Renal cortical epithelial cell (primary cell): ENCODE measurements at places on chromosomes 13 and 19. TPM values are rescaled to one million over a fixed set of nuclear protein-coding genes. Genes with fewer than 3 reads are reported as not detected.

DNA sequence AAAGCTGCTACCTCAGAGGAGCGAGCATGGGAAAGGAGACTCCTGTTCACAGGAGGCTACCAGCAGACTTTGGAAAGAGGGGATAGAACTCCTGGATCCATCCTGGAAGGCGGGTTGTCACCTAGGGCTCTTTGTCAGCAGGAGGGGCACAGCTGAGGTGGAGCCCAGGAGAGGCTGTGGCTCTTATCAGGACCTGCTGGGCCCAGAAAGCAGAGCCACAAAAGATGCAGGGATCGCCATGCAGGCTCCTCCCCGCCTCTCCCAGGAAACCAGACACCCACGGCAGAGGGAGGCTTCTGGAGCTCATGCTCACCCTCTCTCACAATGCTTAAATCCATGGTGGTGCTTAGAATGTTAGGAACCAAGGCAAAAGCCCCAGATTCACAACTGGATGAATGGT lies 994.2 kb downstream of the UQCRFS1 start:
- DNase-seq, result no peak

DNA sequence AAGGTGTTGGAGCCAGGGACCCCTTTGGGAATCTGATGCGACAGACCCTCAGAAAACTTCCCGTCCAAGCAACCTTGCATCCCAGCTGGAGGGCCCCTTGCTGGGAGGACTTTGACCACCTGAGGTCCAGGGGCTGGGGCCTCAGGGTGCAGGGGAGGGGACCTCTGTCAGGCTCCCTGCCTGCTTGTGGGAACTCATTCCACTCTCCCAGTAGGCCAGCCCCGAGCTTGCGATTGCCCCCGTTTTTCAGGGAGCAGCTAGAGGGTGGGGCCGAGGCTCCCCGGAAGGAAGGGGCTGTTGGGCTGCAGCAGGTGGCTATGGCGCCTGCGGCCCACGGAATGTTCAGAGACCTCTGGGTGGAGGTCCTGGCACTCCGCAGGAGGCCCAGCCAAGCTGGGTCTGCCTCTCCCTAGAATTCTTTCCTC lies 2.8 kb downstream of the GNA11 start:
- DNase-seq, result no peak

GRCh38 chr13:57569986-57570385 lies 61.6 kb upstream of the PCDH17 start:
- DNase-seq, result no peak

- peak; percentile 17 for DNase-seq
These were observed 184.4 kb downstream of the NALCN start for GRCh38 chr13:101231751-101232428.

- no peak for DNase-seq
These were observed 3.7 kb downstream of the LIN37 start for GRCh38 chr19:35751839-35752745.

- DNase-seq, result no peak
These were observed 95.5 kb downstream of the OXGR1 start for GRCh38 chr13:96898646-96899254.

GRCh38 chr13:106487129-106487528 lies 48.3 kb downstream of the EFNB2 start:
- no peak for DNase-seq

DNA sequence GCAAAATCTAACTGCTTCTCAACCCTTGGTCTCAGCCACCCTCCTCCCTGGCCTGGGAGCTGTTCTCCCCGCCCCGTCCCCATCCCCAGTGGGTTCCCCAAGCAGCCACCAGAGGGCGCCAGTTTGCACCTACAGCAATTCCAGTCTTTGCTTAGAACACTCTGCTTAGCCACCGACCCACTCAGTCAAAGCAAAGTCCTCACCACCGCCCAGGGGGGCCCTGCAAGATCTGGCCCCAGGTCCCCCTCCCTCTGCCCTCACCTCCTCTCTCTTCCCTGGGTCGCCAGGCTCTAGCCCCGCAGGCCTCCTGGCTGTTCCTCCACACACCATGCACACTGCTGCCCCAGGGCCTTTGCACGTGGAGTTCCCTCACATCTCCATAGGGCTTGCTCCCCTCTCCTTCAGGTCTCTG lies 12.4 kb downstream of the TMEM143 start:
- no peak for DNase-seq

The ZNF154 gene
- 1.7 and 4.2 TPM in 2 replicates for total RNA-seq

The ZNF446 gene
- total RNA-seq, result 5.4 and 11.1 TPM in 2 replicates

The HPN gene
- total RNA-seq, result 1.2 and 4.2 TPM in 2 replicates

The IGSF23 gene
- total RNA-seq, result 0.17 and 2.7 TPM in 2 replicates
